ENCODE measurements at places on chromosomes 2 and 18. TPM values are rescaled to one million over a fixed set of nuclear protein-coding genes. Genes with fewer than 3 reads are reported as not detected.
A peak's percentile ranks its signal among the peaks of the same experiment; 100 is the strongest.

- peak; percentile 66 for DNase-seq
Observed at GRCh38 chr2:231673348-231673770, 35.0 kb upstream of the PTMA start.

GRCh38 chr2:219509780-219510511 lies 4.3 kb upstream of the ASIC4 start:
- DNase-seq: peak; percentile 4

- no peak for DNase-seq
Observed at GRCh38 chr2:39120521-39120770, 405 bp downstream of the SOS1 start.

- DNase-seq: no peak
Observed at GRCh38 chr2:64212801-64213321, 68.6 kb upstream of the PELI1 start.

DNA sequence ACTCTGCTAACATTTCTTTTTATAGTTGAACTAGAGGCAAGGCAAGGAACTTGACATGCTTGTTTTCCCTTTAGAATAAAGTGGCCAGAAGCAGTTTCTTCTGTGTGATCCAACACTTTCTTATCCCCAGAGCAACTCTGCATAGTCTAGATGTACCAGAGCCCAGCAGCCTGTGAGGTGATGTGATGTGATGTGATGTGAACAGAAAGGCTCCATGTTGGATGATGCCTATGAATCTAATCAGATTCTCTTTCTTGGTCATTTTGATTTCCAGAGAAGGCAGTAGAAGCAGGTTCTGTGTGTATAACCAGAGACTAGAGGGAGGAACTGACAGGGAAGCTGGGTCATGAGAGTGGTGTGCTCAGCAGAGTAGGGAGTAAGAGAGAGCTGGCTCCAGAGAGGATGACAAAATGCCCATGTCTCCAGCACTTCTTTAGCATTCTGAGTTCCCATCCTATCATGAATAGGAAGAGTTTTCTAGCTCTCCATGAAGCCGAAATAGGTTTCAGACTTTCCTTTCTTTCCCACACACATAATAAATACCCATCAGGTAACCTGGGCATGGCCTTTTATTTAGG lies 31.0 kb upstream of the PTH2R start:
- DNase-seq: no peak

GRCh38 chr2:238938003-238938400 lies 90.1 kb downstream of the TWIST2 start:
- no peak for DNase-seq

- DNase-seq: no peak
Observed at GRCh38 chr2:98293030-98293429, 53.2 kb upstream of the CNGA3 start.

DNA sequence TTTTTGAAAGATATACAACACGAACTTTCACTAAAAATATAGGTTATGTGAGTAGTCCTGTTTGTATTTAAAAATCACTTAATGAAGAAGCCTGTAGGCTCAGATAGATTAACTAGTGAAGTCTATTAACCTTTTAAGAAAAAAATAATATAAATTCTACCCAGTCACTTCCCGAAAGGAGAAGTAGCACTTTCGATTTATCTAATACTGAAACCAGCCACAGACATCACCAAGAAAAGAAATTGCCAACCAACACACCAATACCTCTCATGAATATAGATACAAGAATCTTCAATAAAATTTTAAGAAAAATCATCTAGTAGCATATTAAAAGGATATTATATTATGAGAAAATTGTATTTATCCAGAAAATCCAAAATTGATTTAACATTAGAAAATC lies 160.5 kb downstream of the GALNT13 start:
- DNase-seq: no peak

DNA sequence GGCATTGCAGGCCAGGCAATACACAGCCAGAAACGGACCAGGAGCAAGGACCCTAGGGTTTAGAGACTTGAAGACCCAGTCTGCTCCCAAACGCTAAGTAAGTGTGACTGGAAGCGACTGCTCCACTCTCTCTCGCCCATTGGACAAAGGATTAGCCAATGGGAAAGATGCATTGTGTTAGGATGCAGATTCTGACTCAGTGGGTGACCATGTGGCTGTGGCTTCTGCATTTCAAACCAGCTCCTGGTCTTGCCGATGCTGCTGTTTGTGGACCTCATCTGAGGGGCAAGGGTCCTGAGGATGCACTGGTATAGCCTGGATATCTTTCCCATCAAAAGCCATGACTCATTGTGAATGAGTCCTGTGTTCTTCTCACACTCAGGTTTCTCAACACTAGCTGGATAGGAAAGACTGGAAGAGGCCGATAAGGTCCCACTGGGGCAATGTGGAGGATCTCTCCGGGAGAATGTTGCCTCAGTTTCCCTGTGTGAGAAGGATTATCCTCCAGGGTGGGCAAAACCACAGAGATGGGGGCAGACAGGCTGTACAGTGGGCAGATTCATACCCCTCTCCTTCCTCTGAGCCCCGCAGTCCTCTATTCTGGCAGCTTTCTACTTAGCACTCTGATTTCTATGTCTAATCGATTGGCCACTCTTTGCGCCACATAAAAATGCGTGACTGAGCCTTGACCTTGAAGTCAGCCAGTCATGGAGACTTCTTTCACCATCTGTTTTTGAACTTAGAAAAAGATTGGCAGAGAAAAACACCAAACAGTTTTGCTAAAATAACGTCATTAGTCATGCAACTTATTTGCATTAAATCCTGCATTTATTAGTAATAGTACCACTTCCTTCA lies 257.1 kb downstream of the PRKCE start:
- DNase-seq: no peak

DNA sequence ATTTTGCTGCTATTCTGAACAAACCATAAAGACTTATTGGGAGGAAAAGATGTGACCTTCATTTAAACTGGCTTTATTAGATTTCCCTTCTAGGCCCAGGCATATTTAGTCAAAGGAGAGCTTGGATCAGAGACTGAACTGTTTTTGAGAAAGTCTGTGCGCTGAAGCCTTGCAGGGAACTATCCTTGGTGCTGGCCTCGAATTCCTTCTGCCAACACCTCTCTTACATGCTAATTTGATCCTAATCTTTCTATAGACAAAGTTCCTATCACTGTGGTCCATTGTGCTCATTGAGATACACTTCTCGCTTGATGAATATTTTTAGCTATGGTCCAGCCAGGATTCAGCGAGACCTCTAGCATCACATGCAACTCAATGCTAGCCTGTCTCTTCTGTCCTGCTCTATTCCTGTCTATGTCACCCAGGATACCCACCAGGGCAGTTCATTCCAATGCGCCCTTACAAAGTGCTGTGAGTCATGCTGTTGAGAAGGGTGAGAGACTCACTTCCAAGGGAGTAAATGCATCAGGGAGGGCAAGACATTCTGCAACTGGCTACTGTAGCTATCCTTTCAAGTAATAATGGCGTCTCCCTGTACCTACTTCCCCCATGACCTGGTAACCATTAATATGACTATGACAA lies 356.7 kb upstream of the LYPD1 start:
- DNase-seq: no peak

DNA sequence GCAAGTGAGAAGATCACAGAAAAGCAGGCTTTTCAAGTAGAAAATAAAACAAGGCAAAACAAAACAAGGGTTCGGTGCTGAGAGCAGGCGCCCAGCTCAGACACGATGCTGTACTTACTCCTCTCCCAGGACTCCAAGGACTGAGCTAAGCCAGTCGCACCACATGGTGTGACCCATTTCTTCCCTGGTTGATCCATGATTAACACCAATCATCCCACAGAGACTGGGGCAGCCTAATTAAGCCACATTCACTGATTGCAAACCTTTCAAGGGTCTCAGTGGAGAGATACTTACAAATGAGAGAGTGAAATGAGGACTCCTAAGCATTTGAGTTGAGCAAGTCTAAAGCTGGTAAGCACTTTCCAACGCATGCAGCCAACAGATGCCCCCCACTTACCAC lies 155.2 kb downstream of the MYO5B start:
- no peak for DNase-seq

DNA sequence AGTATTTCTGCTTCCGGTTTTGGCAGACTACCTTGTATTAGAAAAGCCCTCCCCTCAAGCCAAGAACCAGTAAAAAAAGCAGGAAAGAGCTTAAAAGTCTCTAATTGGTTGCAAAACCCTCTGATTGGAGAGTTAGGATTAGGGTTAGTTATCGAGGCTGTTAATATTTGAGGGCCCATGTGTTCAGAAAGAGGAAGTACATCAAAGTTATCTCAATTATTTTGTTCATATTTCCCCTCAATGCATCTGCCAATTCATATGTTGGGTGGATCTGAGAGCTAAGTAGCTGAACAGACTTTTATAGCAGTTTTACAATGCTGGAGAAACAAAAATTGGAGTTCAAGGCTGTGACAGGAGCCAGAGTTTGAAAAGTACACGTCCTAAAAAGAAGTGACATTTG lies 43.1 kb upstream of the KLHL14 start:
- DNase-seq: no peak

DNA sequence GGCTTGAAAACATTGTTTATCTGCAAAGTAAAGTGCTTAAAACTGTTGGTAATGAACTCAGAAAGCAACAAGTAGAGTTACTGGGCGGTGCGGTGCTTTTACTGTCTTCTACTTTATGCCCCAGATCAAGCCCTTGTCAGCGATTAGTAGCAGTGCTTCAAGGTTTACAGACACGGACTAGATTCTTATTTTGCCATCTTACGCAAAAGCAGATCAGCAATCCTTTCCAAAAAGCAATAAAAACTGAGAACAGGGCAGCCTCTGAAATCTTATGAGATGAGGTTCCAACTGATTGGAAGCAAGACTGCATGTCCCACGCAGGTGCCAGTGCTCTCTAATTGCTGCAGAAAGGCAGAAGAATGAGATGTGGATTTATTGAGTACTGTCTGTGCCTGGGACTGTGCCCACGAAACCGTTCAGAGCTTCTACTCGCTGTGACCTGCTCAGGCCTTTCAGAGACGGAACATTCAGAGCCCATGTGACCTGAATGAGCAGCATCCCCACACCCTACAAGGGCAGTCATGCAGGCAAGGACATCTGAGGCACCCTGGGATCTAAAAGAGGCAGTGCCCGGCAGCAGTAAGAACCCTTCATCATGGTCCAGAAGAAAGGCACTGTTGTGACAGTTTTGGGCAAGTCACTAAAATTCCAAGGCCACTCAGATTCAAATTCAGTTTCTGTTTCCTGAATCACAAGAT lies 15.7 kb downstream of the COL4A3 start:
- DNase-seq: no peak

DNA sequence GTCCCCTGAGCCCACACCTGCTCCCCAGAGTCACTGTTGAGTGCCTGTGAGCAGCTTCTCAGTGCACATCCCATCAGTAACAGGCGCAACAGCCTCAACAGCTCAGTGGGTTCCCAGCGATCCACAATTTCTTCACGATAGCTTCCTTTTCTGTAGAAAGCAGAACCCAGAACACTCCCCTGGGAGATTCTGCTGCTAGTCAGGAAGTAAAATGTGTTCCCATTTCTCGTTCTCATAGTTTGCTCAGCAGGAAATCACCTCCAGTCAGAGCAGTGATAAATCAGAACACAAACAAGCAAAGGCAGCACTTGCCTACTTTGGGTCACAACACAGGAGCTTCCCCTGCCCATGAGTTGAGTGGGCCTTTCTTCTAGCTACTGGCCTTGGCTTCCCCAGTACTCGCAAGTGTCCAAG lies 48.9 kb upstream of the ATG16L1 start:
- peak; percentile 46 for DNase-seq

DNA sequence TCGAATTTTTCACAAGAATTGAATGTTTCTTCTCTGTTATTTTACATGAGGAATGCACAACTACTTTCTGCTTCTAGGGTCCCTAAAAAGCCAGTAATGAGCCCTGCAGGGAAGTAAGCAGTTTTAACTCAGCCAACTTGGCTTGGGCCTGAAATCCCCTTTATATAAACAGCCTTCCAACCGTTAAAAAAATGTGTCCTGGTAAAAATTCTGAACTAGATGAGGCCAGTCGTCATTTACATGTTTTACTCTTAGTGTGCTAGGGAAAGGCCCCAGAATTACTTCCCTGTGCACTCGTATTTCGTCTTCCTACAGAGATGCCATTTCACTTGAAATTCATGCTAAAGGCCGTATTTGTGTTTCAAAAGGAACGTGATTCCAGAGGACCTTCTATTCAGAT lies 42.4 kb upstream of the RPE start:
- DNase-seq: no peak

Gene HYCC2
- total RNA-seq: 7.8 TPM

Gene FBXO48
- 0.25 TPM for total RNA-seq

Gene TTC21B
- total RNA-seq: 20.9 TPM

Gene STPG4
- total RNA-seq: under 0.01 TPM

Gene FAM237A
- total RNA-seq: not detected

Gene PSMA8
- not detected for total RNA-seq

Gene VWA3B
- total RNA-seq: 0.13 TPM
